Esophagus (tissue), 2 donors: ENCODE measurements at places on chromosomes 3 and 15. TPM values are rescaled to one million over a fixed set of nuclear protein-coding genes. Genes with fewer than 3 reads are reported as not detected.

ITPKA gene
- 0.47 TPM for polyA plus RNA-seq

PHLDB2 gene
- polyA plus RNA-seq, result 5.2 TPM

GABRA5 gene
- polyA plus RNA-seq, result 0.20 TPM

GPR149 gene
- polyA plus RNA-seq, result not detected

LMLN gene
- polyA plus RNA-seq, result 1.3 TPM

NEK10 gene
- polyA plus RNA-seq, result 0.26 TPM

BCHE gene
- 4.4 TPM for polyA plus RNA-seq

NECTIN3 gene
- 0.67 TPM for polyA plus RNA-seq

WDR72 gene
- polyA plus RNA-seq, result 0.06 TPM

GPR27 gene
- polyA plus RNA-seq, result 3.2 TPM

FYTTD1 gene
- polyA plus RNA-seq, result 11.2 TPM

ILDR1 gene
- polyA plus RNA-seq, result 1.9 TPM

RYR3 gene
- polyA plus RNA-seq, result 1.8 TPM

GCHFR gene
- 42.9 TPM for polyA plus RNA-seq

SAMMSON gene
- polyA plus RNA-seq, result 0.60 TPM

CLRN1 gene
- polyA plus RNA-seq, result not detected

FGD5 gene
- polyA plus RNA-seq, result 1.7 TPM

ACY1 gene
- polyA plus RNA-seq, result 23.2 TPM

SLCO2A1 gene
- 4.9 TPM for polyA plus RNA-seq

HIGD1A gene
- 161 TPM for polyA plus RNA-seq

ANKUB1 gene
- not detected for polyA plus RNA-seq

LIPC gene
- polyA plus RNA-seq, result 0.05 TPM

UBE2Q2 gene
- polyA plus RNA-seq, result 10.9 TPM

MESP2 gene
- polyA plus RNA-seq, result 0.56 TPM

LMAN1L gene
- polyA plus RNA-seq, result 0.27 TPM

HTR3E gene
- polyA plus RNA-seq, result not detected

ALDH1A2 gene
- polyA plus RNA-seq, result 0.24 TPM

UBA7 gene
- polyA plus RNA-seq, result 24.1 TPM

CMTM7 gene
- 1.6 TPM for polyA plus RNA-seq

GP9 gene
- polyA plus RNA-seq, result not detected

IMPG2 gene
- 0.02 TPM for polyA plus RNA-seq

ISG20 gene
- 30.4 TPM for polyA plus RNA-seq

SEMA7A gene
- polyA plus RNA-seq, result 2.2 TPM

CPLX3 gene
- 0.48 TPM for polyA plus RNA-seq

SNTN gene
- not detected for polyA plus RNA-seq

FOXL2NB gene
- 0.06 TPM for polyA plus RNA-seq

USF3 gene
- 2.9 TPM for polyA plus RNA-seq

WNT7A gene
- 0.37 TPM for polyA plus RNA-seq

NR2E3 gene
- 1.7 TPM for polyA plus RNA-seq

ACAN gene
- polyA plus RNA-seq, result not detected

C2CD4A gene
- 0.13 TPM for polyA plus RNA-seq

IL5RA gene
- 0.02 TPM for polyA plus RNA-seq

C3orf20 gene
- not detected for polyA plus RNA-seq

CCR8 gene
- polyA plus RNA-seq, result 0.06 TPM

TMC3 gene
- polyA plus RNA-seq, result not detected

PRR20G gene
- polyA plus RNA-seq, result not detected

SEMA3F gene
- 55.4 TPM for polyA plus RNA-seq

MAGEL2 gene
- 0.01 TPM for polyA plus RNA-seq

ALDH1L1 gene
- polyA plus RNA-seq, result 3.6 TPM

ZMAT3 gene
- polyA plus RNA-seq, result 1.1 TPM

TMEM207 gene
- not detected for polyA plus RNA-seq
